HFFc6 (cell line): ENCODE measurements at places on chromosomes 2 and 18.
A peak's percentile ranks its signal among the peaks of the same experiment; 100 is the strongest.

DNA sequence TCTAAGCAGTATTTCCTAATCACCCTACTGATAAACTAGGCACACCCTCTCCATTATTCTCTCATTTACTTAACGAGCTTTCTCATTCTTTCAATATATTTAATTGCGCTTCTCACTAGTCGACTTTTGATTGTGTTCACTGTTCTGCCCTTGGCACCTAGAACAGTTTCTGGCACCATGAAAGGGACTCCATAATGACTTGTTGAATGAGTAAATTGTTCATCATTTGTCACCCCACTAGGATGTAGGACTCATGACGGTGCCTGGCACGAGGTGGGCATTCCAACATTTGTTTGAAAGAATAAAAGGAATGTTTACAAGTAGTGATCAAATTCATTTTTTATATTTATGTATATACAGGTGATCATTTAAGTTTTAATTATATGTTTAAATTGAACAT lies 123.7 kb downstream of the DIS3L2 start:
- DNase-seq = no peak

DNA sequence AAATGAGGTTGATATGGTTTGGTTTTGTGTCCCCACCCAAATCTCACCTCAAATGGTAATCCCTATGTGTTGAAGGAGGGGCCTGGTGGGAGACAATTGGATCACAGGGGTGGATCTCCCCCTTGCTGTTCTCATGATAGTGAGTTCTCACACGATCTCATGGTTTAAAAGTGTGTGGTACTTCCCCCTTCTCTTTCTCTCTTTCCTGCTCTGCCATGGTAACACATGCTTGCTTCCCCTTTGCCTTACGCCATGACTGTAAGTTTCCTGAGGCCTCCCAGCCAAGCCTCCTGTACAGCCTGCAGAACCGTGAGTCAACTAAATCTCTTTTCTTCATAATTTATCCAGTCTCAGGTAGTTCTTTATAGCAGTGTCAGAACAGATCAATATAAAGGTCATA lies 24.7 kb upstream of the FAM124B start:
- DNase-seq = no peak

- no peak for DNase-seq
Measured at GRCh38 chr2:64024259-64024949, 5.2 kb upstream of the VPS54 start.

- no peak for DNase-seq
Measured at GRCh38 chr2:62469548-62469947, 36.4 kb downstream of the TMEM17 start.

DNA sequence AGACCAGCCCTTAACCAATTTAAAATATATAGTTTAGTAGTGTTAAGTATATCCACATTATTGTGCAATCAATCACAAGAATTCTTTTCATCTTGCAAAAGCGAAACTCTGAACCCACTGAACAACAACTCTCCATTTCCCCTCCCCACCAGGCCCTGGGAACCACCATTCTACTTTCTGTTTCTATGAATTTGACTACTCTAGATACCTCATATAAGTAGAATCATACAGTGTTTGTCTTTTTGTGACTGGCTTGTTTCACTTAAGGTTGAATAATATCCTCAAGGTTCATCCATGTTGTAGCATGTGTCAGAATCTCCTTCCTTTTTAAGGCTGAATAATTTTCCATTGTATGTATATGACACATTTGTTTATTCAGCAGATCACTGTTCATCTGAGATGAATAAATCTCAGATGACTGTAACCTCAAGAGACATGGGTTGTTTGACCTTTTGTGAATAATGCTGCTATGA lies 8.1 kb upstream of the SOS1 start:
- DNase-seq = no peak

- peak; percentile 28 for DNase-seq
Measured at GRCh38 chr2:224284134-224284946, 117.6 kb downstream of the FAM124B start.

GRCh38 chr2:35548171-35548570 lies 807.4 kb upstream of the CRIM1 start:
- peak; percentile 0 for DNase-seq

DNA sequence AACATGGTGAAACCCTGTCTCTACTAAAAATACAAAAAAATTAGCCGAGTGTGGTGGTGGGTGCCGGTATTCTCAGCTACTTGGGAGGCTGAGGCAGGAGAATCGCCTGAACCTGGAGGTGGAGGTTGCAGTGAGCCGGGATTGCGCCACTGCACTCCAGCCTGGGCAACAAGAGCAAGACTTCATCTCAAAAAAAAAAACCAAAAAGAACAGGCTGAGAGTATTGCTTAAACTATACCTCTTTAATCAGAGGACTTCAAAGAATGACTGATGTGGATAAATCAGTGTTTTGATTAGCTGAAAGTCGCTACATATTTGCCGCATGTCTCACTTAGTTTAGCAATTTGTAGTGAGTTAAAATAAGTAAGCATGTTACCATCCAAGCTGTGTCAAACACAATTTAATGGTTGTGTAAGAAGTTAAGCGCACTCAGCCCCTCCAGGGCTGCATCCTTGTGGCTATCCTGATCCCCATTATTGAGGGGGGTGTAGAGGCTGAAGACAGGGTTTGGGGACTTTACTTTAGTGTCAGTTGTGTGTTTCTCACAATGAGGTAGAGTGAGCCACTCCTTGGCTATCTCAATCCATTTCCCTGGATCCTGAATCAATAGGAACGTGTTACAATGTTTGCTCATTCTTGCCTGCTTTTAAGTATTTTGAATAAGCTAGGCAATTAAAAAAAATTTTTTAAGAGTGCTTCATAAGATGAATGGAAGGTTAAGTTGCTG lies 11.0 kb upstream of the FARP2 start:
- DNase-seq = peak; percentile 76

GRCh38 chr2:54482715-54483114 lies 26.6 kb downstream of the SPTBN1 start:
- DNase-seq = peak; percentile 92

- DNase-seq = no peak
Measured at GRCh38 chr2:58358026-58358425, 116.9 kb upstream of the FANCL start.

DNA sequence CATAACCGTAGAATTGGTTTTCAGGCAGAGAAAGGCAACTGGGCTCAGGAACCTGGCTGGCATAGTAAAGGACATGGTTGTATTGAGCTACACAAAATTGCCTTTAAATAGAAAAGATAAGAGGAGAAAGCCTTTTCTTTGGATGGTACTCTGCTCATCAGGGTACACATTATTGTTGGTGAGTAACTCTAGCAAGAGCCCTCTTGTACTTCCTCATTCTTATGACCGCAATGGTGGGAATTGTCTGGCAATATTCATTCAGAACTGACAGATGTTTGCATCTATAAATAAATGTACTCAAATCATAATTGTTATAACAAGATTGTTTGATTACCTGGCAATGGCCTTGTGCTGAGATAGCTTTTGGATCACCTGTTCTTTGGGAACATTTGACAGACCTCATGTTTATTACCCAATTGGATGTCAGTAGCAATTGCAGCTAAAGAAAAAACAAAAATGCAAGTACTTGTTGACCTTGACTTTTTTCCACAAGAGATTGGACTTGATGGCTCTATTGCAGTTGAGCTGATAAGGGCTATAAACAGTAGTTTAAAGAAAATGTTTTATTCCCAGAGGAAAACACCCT lies 43.9 kb downstream of the MEIS1 start:
- no peak for DNase-seq

DNA sequence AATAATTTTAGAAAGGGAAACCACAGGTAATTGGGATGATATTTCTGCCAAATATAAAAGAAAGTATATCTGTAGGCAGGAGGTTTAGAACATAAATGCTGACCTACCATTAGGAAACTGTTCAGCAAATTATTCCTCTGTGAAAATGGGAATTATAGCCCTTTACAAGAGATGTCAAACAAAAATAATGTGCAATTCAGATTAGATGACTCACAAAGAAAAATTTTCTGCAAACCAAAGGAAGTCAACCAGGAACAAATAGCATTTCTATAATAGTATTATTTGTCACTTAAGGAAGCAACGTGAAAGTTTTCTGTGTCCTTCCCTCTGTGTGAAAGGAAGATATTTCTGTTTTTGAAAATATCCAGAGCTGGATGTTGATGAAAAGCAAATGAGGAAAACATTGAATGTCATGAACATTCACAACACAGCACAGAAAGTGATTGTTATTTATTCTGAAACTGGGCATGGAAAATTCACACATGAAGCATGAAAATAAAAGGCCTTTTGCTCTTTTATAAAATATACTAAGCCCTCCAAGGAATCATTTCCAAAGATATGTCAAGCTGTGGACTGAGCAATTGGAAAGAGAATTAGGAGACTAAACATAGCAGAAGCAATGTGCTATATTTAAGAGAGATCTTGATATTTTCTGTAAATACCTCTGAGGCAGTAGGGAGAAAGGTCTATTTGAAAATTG lies 57.9 kb upstream of the SPHKAP start:
- DNase-seq = peak; percentile 10

GRCh38 chr2:224545884-224546644 lies 39.1 kb downstream of the CUL3 start:
- DNase-seq = peak; percentile 20

DNA sequence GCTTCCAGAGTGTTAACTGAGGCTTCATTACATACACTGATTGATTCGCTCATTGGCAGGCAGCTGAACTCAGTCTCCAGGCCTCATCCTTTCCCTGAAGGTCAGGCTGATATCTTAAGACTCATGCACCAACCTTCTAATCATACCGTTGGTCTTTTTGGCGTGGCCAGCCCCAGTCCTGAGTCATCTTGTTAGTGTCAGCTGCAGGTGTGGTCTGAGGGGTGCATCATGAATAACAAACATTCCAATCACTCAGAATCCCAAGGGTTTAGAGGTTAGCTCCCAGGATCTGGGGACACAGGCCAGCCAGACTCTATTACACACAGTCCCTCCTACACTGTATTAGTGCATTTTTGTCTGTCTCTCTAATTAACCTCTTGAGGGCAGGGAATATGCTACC lies 271.5 kb downstream of the HRH4 start:
- DNase-seq = no peak

- DNase-seq = no peak
Measured at GRCh38 chr2:15813481-15814266, 126.7 kb upstream of the MYCN start.

DNA sequence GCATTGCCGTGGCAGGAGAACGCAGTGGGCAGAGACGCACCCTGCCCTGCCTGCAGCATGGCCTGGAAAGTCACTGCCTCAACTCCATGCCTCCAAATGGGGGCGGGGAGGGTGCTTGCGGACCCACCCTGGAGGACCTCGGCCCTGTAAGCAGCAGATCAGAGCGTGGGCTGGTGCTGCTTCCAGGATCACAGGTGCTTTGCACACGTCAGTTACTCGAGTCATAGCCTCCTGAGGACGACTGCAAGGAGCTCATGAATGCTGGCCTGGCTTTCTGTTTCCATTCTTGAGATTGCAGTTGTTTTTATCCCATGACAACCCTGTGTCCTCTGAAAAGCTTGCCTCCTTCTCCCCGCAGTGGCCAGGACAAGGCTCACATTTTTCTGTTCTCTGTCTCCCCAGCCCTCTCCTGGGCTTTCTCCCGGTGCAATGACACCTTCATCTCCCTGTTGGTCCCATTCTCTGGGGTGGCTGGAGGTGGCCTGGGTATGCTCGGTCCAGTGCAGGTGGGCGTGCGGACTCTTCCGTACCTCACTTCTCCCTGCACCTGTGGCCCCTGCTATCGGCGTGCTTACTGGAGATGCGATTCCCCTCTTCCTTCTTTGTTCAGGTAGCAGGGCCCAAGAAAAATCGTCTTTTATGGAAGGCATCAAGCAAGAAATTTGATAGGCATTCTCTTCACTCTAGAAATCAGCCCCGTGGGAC lies 208.0 kb downstream of the GBX2 start:
- DNase-seq = no peak

DNA sequence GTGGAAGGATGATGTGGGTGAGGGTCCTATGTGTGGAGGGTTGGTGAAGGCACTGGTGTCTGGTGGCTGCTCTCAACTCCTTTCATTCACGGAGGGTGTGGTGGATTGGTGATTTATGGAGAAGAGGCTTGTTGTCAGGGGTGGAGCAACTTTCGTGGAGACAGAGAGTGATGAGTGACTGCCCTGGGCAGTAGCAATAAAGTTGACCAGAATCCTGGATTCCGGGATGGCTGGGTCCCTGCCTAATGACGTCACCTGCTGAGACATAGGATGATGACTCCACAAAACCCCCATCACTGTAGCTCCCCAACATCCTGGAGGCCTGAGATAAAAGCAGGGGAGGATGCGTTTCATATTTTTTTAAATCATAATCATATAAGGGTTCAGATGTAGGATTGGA lies 193.0 kb downstream of the ACKR3 start:
- no peak for DNase-seq

DNA sequence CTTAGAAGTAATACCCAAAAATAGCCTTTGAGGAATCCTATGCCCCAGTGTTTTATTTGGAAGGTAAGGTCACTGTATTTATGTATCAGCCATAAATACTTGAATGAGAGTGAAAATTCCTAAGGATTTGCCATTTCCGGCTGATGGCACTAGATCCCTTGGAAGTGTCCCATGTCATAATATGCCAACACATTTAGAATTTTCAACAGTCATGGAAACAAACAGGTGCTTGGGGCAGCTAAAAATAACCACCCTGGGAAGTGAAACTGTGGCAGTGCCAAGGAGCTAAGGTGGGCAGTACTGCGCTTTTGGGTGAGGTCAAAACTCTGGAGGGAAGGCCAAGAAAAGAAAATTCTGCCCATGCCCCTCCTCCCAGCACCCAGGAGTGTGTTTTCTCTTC lies 80.2 kb downstream of the TCF7L1 start:
- DNase-seq = no peak

- DNase-seq = peak; percentile 81
Measured at GRCh38 chr2:149383340-149383739, 53.0 kb downstream of the LYPD6 start.
